ENCODE measurements at places on chromosomes 5 and 9.

DNA sequence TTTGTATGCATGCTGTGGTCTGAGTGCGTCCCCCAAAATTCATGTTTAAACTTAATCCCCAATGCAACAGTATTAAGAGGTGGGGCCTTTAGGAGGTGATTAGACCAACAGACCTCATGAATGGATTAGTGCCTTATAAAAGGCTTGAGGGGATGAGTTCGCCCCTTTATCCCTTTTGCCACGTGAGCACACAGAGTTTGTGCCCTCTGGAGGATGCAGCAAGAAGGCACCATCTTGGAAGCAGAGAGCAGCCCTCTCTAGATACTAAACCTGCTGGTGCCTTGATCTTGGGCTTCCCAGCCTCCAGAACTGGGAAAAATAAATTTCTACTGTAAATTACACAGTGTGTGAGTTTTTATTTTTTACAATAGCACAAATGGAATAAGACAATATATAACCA lies 177.1 kb upstream of the SPRY4 start:
- no peak for DNase-seq

GRCh38 chr5:149062371-149063016 lies 368 bp downstream of the SH3TC2 start:
- DNase-seq = no peak

GRCh38 chr5:32928761-32929160 lies 217.6 kb downstream of the NPR3 start:
- no peak for DNase-seq

DNA sequence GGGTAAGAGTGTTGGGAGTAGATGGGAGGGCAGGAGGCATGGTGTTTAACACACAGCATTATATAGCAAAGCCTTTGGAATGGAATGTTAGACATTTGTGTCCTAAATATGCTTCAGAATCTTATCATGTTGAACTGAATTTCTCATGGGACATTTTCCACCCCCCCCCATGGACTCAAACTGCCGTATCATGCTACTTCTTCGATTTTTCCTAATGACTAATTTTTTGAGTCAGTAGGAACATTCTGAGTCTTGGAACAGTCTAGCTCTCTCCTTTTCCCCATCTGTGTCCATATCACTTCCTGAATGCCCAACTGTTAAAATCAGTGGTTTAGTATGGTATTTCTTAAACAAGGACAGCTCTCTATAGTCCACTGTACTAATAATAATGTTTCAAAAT lies 380.6 kb downstream of the TLE4 start:
- DNase-seq = no peak

- no peak for DNase-seq
Measured at GRCh38 chr5:151897896-151898295, 26.8 kb downstream of the GLRA1 start.

GRCh38 chr9:36438536-36439236 lies 38.6 kb upstream of the RNF38 start:
- no peak for DNase-seq

Measured in stimulated activated CD4-positive, alpha-beta T cell treated with anti-CD3 and anti-CD28 coated beads, Interleukin-15, amount 100 ng/mL, for 24 hours (primary cell).